Activated CD8-positive, alpha-beta memory T cell treated with anti-CD3 and anti-CD28 coated beads for 4 hours (primary cell): ENCODE measurements at places on chromosomes 3 and 15.

- no peak for DNase-seq
Measured at GRCh38 chr3:172696357-172696756, 14.5 kb downstream of the NCEH1 start.

GRCh38 chr3:42032693-42033349, 58.3 kb upstream of the TRAK1 start:
- no peak for DNase-seq

- DNase-seq, result no peak
Measured at GRCh38 chr3:113055201-113055600, 64.4 kb downstream of the GTPBP8 start.

DNA sequence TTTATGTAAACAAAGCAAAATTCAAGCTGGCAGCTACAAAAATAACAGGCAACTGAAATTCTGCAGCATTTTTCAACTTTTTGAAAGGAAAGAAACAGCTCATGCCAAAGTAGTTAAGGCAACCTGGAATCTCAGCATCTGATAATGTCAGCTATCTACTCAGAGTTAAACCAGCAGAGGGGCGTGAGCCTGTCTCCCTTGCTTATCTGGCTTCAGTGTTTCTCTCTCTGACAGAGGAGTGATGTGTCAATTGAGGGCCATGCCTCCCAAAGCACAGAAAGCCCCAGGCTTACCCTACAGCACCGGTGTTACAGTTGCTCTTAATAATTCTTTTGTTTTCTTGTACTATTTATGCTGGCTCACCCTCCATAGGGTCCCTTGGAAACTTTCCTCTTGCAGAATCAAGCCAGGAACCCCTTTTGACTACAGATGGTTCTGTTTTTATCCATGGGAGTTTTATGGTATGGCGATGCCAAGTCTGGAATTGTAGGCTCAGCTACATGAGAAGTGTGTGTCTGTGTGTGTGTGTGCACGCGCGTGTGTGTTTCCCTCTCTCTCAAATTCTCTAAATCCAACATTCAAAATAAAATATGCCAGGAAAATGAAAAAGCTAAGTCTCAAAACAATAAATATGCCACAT, 7.3 kb downstream of the TMEM212 start:
- no peak for DNase-seq

- DNase-seq, result no peak
Measured at GRCh38 chr3:17605032-17605431, 137.4 kb downstream of the TBC1D5 start.

- DNase-seq, result no peak
Measured at GRCh38 chr3:63918321-63918720, 6.1 kb upstream of the SCAANT1 start.

DNA sequence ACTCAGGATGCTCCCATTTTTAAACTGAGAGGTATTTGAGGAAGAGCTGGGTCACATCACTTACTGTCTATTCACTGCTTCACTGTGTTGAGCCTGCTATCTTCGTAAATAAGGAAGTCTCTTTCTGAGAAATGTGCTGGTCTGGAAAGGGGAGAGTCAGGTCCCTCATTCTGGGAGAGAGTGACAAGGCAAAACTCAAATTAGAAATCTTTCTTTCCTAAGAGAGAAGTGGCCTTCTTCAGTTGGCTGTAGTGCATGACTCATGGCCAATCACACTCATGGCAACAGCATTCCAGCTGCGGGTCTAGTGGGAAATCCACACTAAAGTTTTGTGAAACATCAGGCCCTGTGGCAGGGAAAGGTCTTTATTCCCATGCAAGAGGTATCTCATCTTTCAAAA, 11.5 kb upstream of the TIMP4 start:
- no peak for DNase-seq

GRCh38 chr3:13014755-13015285, 58.4 kb downstream of the IQSEC1 start:
- no peak for DNase-seq

DNA sequence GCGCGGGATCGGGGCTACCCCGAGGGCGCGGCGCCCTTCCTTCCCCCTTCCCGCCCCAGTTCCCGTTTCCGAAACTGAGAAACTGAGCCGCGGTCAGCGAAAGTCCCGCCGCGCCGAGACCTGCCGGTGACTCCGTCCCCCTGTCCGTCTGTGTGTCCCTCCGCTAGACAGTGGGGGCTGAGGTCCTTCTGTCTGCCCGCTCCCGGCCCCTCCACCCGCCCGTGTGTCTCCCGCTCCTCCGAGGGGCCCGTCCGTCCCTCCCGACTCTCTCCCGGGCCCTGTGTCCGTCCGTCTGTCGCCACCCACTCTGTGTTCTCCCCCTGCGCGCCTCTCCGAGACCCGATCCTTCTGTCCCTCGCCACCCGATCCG, 426 bp downstream of the PRKCD start:
- DNase-seq, result no peak

GRCh38 chr3:31166249-31166885, 271.9 kb upstream of the GADL1 start:
- DNase-seq, result no peak

GRCh38 chr15:29092376-29093064, 177.1 kb downstream of the NSMCE3 start:
- no peak for DNase-seq

GRCh38 chr3:56019490-56020146, 448.6 kb downstream of the ERC2 start:
- no peak for DNase-seq

- DNase-seq, result no peak
Measured at GRCh38 chr15:95284492-95284891, 1046.0 kb upstream of the NR2F2 start.

DNA sequence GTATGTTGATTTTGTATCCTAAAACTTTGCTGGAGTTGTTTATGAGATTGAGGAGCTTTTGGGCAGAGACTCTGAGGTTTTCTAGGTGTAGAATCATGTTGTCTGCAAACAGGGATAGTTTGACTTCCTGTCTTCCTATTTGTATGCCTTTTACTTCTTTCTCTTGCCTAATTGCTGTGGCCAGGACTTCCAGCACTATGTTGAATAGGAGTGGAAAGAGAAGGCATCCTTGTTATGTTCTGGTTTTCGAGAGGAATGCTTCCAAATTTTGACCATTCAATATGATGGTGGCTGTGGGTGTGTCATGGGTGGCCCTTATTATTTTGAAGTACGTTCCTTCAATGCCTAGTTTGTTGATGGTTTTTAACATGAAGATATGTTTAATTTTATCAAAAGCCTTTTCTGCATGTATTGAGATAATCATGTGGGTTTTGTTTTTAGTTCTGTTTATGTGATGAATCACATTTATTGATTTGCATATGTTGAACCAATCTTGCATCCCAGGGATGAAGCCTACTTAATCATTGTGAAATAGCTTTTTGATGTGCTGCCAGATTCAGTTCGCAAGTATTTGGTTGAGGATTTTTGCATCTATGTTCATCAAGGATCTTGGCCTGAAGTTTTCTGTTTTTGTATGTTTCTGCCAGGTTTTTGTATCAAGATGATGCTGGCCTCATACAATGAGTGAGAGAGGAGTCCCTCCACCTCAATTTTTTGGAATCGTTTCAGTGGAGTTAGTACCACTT, 188.1 kb downstream of the MINAR1 start:
- DNase-seq, result no peak

- no peak for DNase-seq
Measured at GRCh38 chr3:16885593-16886302, 993 bp downstream of the PLCL2 start.
